ENCODE measurements at places on chromosomes 4 and X.
A peak's percentile ranks its signal among the peaks of the same experiment; 100 is the strongest.

DNA sequence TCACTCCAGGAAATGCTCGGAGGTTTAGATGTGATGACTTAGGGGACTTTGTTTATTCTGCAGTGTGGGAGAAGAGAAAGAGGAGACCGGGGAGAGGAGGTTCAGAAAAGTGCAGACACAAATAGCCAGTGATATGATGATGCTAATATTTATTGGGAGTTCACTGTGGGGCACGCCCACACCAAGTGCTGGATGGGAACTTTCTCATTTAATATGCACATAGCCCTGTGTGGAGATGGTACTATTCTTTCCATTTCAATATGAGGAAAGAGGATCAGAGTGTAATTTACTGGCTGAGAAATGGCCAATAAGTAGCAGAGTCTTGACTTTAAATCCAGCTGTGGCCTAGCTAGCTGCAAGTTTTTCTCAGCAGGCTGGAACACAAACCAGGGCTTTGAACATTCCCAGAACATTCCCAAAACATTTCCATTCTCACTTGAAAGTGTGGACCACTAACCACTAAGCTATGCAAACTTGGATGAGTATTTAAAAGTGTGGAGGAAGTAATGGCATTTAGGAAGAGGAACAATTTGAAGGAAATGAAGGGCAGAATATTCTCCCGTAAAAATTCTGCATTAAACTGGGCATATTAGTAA is 231.7 kb downstream of the HS3ST1 start:
- DNase-seq = no peak

- DNase-seq = no peak
Observed at GRCh38 chrX:133948895-133949294, 36.5 kb downstream of the GPC3 start.

DNA sequence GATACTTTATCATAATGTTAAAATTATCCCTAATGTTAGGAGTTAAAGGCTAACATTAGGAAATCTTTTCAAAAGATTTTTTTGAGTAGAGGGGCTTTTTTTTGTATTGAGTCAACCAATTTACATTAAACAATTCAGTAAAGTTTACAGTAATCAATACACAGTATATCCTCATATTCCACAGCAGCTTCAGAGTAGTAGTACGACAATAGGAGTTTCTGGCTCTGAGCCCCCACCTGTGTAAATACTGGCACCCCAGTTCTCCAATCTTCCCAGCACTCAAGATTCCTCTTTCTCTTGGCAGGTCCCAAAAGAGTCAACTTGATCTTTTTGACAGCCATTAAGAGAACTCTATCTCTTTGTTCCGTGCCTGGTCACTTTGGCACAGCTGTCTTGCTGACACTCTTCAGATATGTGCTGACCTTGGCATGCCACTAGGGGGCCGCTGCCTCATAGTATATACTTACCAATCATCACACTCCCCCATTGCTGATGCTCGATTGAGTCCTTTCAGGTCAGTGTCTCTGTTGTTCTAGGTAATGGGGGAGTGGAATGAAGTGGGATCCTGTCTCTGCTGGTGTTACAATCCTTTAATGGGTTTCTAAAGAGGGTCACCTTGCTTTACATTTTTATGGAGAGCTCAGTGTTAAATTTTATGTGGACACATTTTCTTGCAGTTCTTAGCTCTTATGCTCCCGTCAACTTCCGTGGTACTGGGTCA is 19.5 kb upstream of the CCNI start:
- DNase-seq = peak; percentile 69

DNA sequence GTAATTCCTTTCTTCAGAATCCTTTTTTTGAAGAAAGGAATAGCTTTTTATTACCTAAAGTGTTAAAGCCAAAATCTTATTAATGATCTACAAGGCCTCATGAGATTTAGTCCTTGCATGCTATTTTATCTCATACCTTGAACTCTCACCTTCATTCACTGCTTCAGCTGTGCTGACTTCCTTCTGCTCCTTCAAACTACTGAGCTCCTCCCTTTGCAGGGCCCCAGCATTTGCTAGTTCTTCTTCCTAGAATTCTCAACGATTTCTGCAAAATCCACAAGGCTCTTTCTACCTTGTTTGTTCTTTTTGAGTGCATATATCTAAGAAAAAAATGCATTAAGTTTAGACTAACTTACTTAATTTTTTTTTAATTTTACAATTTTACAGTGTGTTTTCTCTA is 619.5 kb downstream of the EPHA5 start:
- no peak for DNase-seq

DNA sequence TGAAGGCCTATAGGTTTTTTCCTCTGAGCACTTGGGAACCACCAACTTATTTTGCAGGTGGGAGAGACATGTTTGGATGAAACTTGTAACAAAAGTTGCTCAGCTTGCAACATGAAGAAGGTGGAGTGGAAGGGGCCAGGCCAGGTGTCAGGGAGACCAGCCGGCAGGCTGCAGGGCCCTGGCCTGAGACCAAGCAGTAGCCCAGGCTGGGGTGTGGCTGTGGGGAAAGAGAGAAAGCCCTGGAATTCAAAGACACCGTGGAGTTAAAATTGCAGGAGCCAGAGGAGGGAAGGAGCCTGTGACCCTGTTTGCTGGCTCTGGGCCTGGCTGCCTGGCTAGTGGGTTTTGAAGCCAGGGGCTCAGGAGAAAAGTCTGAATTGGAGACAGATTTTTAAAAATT is 43.4 kb downstream of the EFNB1 start:
- no peak for DNase-seq

DNA sequence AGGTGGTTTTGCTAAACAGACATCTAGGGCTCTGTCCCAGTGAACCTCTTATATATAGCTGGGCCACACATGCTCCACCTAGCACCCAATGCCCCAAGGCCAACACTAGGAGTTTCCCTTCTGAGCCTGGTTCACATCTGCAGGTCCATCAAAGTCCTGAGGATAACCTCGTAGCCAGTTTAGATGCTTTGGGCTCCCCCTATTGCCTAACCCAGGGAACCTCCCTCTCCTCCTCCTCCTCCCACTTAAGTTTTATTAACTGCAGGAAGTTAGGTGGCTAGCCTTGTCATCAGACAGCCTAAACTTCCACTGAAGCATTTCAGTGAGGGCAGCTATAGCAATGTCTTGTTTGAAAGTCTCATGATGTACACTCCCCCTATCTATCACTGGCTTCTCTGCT is 88.0 kb downstream of the GUCY2F start:
- no peak for DNase-seq
